ENCODE measurements at places on chromosomes 3 and 15.

- DNase-seq = no peak
These were observed 199.7 kb downstream of the ARRDC4 start for GRCh38 chr15:98160236-98160635.

DNA sequence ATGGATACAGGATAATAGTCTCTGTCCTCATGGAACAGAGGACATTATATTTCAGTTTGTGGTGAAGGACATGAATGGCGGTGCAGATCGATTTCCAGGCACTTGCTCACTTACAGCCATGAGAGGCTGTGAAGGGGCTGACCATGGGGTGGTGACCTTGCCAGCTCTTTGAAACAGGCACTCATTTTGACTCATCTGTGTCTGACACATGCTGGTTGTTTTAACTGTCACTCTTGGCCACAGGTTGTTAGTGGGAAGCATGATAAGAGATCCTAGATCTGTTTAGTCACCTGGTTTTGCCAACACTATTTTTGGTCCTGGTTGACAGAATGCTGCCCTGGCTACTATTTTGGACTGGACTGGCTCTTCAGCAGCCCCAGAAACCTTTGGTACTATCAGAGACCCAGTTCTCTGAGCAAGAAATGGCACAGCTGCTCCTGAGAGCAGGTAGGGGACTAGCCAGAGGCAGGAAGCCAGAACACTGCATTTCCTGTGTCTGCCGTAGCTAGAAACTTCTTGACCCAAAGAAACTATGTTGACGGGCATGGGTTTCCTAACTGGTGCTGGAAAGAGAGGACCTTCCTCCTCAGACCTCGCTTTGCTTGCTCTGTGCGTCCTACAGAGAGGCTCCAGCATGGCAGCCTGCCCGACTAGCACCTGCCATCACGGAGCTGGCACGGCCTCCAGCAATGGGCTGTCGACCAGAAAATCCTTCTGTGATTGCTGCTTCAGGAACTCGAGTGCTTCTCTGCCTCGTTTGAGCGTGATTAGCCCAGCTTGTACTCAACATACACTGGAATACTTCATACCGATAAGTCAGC is 6.3 kb downstream of the PXYLP1 start:
- DNase-seq = peak; percentile 45

GRCh38 chr3:58116161-58116955 is 94.4 kb downstream of the DNASE1L3 start:
- no peak for DNase-seq

GRCh38 chr3:44334326-44334725 is 4.2 kb upstream of the TCAIM start:
- DNase-seq = no peak

Data from substantia nigra (tissue), 51 donors.